ENCODE measurements at places on chromosomes 7 and 10.
A peak's percentile ranks its signal among the peaks of the same experiment; 100 is the strongest.

DNA sequence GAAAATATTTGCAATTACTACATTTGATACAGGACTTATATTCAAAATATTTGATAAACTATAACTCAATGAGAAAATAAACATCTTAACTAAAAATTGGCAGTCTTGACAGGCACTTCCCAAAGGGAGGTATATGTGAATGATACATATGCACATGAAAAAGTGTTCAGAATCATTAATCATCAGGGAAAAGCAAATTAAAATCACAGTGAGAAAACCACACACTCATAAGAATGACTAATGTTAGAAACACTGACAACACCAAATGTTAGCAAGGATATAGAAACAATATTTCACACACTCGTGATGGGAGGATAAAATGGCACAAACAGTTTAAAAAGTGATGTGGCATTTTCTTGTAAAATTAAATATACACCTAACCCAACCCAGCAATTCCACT lies 4.1 kb upstream of the VPS26A start:
- no peak for DNase-seq

GRCh38 chr7:71112436-71112835 lies 19.5 kb upstream of the GALNT17 start:
- DNase-seq, result no peak

DNA sequence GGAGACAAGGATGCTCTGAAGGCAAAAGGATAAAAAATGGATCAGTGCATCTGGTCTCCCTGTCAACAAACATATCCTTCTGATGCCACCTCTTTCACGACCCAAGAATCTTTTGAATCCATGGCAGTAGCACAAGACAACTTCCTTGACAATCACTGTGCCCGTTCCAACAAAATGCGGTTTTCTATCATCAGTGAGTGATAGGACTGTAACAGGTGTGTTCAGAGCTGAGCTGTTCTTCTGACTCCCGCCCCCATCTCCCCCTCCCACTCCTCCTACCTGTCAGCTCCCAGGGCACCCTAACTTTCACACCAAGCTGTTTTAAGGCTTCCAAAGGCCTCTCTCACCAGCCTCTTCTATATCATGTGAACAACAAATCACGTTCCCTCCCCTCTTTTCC lies 74.8 kb downstream of the PARD3 start:
- DNase-seq, result no peak

DNA sequence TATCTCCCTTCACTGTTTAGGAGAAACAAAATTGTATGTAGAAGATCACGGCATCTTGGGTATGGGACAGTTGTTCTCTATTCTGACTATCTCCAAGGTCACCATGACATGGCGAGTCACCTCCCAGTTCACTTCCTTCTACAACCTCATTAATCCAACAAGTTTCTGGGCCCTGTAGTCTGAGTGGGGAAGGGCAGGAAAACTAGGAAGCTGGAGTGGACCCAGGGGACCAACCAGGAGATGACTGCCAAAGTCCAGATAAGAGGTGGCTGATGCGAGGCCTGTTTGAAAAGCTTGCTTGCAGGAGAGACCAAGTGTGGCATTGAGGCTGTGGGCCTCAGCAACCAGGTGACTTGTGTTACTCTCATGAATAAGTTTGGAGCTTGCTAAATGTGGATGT lies 584.9 kb downstream of the TNS3 start:
- DNase-seq, result peak; percentile 15

DNA sequence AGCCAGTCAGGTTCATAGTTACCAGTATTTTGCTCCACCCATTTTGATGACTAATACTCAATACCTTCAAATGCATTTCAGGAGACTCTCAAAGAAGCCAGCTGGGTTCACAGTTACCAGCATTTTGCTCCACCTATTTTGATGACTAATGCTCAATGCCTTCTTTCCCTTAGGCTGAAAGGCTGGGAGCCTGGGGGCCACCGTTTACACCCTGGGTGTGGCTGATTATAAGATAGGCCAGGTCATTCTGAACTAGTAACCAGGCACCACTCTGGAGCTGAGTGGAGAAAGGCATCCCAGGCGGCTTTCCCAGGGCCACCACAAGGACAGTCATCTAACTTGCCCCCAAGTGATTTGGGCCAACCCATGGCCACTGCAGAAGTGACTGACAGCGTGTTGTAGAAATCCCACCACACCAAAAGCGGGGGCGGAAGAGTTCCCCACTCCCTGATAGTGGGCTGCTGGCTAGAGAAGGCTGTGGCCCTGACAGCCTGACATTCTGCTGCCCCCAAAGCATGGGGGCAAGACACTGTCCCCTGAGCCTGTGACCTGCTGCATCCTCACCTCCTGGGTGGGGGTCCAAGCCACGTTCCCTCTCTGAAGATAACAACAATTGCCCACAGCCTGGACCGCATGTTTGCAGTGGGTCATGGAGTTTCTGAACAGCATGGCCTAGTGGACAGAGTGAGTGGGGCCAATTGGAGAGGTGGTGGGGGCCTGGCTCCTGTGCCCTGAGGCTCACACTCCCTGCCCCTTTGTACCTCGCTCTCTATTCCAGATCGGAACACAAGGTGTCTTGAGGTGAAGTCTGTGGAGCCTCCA lies 23.0 kb upstream of the ZNF488 start:
- DNase-seq, result peak; percentile 88

Data from fibroblast of skin of back (primary cell).